ENCODE measurements at places on chromosomes 11 and 22. TPM values are rescaled to one million over a fixed set of nuclear protein-coding genes. Genes with fewer than 3 reads are reported as not detected.
A peak's percentile ranks its signal among the peaks of the same experiment; 100 is the strongest.

- DNase-seq: peak; percentile 91
Observed at GRCh38 chr11:5550440-5551095, 2.2 kb upstream of the OR52H1 start.

The PRODH gene
- not detected for polyA plus RNA-seq

- no peak for DNase-seq
Observed at GRCh38 chr11:131275580-131275979, 94.8 kb upstream of the NTM start.

GRCh38 chr11:24375931-24376330, 120.9 kb upstream of the LUZP2 start:
- peak; percentile 20 for DNase-seq

- DNase-seq: no peak
Observed at GRCh38 chr11:76173663-76174062, 32.6 kb downstream of the WNT11 start.

The ANO3 gene
- polyA plus RNA-seq: 0.01 TPM

The GLYAT gene
- not detected for polyA plus RNA-seq

DNA sequence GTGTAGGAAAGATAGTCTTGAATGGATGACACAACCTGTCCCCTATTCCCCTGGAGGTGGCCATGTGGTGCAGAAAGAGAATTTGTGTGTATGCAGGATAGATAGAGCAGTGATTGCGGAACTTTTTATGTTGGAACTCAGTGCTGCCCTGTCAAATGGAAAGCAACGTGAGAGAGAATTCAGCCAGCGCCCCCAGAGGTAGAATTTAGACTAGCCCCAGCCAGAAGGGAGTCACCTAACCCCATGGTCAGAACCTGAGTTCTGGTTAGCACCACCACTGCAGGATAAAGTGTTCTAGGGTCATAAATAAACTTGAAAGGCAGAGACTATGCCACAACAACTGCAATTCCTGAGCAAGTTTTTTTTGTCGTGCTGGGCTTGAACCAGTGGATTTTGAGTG, 152.9 kb upstream of the GRIA4 start:
- no peak for DNase-seq

- DNase-seq: no peak
Observed at GRCh38 chr11:100296051-100296679, 390.9 kb upstream of the ARHGAP42 start.

DNA sequence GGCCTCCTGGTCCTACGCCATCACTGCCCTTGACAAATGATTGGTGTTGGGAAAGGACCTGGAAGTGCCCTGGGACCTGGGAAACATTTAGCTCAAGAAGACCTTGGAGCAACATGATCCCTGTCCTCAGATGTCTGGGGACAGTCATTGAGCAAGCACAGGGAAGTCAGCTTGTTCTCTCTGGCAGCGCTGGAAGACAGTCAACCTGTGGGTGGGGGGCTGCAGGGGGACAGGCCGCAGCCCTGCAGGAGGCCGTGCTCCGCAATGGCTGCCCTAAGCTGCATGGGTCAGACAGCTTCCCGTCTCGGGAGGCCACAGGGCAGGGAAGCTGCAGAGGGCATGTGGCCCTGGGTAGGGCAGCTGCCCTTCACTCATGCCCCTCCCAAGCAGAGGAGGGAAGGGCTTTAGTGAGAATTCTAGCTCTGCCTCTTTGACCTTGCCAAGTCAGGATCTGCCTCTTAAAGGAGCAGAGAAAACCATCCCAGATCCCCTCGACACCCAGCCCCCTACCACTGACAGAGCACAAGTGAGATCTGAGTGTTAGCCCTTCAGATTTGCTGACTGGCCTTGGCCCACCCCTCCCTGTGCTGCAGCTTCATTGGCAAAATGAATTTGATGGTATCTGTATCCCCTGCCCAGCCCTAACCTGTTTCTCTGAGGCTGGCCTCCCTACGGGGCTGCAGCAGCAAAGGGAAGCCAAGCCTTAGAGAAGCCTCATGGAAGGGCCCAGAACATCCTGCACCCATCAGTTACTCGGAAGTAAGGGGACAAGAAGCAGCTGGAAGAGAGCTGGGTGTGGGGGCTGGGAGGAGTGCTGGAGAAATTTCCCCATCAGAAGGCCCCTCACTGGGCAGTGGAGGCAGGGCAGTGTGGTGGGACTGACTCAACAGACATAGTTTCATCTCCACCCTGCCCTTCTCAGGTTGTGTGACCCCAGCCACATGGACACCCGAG, 6.2 kb upstream of the SREBF2 start:
- DNase-seq: no peak

The SDF2L1 gene
- 51.1 TPM for polyA plus RNA-seq

- no peak for DNase-seq
Observed at GRCh38 chr11:28353991-28354390, 245.8 kb downstream of the METTL15 start.

The DSCAML1 gene
- not detected for polyA plus RNA-seq

The OR2AG2 gene
- polyA plus RNA-seq: 0.22 TPM

DNA sequence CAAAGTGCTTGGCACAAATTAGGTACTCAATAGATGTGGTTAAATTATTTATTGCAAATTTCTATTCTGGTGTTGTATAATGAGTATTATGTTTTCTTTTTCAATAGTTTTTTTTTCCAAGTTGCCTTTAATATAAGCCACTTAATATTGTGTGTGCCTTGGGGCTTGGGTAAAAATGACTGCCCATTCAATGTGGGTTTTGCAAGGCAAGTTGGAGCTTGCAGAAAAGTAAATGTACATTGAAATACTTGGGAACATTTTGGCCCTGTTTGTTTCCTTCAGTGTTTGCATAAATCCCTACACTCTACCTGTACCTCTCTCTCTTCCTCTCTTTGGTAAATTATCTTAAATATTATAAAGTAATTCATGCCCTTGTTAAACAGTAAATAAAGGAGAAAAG, 2.1 kb upstream of the CCDC81 start:
- no peak for DNase-seq

- no peak for DNase-seq
Observed at GRCh38 chr11:126591966-126592489, 236.5 kb downstream of the ST3GAL4 start.

DNA sequence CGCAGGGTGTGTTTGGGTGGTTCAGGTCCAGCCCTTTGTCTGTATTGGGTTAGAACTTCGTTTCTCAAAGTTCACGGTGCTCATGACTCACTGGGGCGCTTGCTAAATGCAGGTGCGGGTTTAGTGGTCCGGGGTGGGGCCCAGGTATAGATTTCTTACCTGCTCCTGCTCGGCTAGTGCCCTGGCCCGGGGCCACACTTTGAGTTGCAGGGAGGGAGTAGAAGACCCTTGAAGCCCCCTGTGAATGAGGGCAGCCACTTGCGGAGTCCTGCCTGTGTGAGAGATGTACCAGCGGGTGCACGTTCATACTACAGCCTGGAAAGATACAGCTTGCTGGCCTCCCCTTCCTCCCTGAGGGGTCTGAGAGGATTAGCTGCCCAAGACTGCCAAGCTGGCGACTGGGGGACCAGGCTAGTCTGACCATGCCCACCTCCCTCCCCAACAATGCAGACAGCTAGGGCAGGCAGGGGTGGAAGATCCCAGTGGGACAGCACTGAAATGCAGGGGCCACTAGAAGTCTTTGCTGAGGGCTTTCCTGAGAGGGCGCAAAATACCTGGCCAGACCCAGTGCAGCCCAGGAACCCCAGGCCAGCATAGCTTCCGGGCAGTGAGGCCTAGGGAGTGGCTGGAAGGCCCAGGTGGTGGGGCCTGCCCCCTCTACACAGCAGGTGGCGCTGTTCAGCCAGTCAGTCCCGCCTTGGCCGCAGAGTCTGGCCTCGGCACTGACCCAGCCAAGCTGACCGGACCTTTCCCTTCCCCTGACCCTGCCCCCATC, 5.1 kb upstream of the MYRF start:
- peak; percentile 59 for DNase-seq

The FGF4 gene
- polyA plus RNA-seq: not detected

The SLC25A18 gene
- 0.05 TPM for polyA plus RNA-seq

DNA sequence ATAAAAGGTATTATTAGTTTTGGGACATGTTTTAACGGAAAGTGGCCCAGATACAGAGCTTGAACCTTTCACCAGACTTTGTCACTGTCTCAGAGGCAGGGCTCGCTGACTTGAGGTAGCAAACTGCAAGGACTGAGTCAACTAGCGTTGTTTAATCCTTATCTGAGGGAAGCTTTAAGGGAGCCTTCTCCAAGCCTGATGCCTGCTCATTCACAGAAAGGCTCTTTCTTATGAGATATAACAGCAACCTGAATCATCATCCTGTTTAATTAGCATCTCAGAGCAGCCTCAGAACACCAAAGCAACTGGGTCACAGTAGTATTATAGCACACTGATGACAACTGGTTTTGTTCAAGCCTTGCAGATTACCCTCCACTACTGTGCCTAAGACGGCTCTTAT, 54.2 kb upstream of the CYP2D6 start:
- DNase-seq: no peak

DNA sequence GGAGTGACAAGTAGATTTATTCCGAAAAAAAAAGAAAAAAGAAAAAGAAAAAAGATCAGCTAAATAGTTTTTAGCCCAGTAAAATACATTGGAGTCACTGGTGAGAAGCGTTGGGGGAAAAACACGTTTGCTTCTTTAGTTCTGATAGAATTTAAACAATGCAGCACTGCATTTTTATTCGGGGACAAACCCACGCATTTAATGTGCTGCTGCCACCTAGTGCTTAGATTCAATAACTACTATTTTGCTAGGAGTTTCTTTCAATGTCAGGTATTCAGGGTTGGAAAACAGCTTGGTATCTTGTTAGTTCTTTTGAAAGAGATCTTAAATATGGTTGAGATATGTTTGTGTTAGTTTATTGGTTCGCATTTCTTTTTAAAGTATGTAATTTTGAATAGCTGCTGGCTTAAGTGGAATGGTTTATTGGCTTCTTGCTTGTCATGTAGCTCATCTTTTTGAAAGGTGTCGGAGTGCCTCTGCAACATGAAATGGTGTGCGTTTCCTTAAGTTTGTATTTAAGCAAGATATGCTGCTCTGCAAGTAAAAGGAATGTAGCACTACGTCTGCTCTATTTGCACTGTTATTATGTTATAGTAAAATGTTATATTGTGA, 41.9 kb downstream of the SVIP start:
- DNase-seq: peak; percentile 56

DNA sequence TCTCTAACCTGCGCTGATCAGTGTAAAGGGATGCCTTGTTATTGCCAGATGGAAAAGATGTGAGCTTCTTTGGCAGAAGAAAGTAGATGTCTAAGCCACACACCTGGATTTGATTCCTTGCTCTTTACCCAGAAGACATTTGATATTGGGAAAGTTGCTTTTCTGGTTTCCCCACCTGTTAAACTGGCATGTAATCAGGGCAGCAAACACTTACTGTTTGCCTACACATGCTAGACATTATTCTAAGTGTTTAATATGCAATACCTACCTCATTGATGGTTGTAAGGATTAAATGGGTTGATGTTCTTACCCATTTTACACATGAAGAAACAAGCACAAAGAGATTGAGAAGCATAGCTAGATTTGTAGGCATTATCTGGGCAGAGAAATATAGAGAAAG, 16.6 kb downstream of the ASRGL1 start:
- DNase-seq: no peak

The ABCG4 gene
- 0.20 TPM for polyA plus RNA-seq

The SNRPD3 gene
- 283 TPM for polyA plus RNA-seq

DNA sequence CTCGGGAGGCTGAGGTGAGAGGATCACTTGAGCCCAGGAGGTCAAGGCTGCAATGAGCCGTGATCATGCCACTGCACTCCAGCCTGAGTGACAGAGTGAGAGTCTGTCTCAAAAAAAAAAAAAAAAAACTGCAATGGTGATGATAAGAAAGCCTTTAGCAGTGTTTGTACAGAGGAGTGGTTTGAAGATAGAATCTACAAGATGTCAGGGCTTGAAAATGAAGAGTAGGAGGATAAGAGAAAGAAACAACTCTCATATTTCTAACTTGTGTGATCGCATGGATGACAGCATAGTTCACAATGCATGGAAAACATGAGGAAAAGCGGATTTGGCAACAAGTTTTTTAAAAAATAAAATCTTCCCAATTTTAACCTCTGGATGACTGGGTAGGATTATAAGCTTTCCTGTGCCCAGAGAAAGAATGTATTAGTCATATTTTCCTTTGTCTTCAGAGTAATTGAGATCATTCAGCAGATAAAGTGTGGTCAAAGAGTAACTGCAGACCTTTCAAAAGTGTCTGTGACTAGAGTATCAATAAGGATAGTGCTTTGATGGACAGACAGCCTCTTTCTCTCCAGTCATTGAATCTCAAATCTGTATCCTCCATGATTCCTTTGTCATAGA, 328.1 kb downstream of the CASP12 start:
- DNase-seq: no peak

DNA sequence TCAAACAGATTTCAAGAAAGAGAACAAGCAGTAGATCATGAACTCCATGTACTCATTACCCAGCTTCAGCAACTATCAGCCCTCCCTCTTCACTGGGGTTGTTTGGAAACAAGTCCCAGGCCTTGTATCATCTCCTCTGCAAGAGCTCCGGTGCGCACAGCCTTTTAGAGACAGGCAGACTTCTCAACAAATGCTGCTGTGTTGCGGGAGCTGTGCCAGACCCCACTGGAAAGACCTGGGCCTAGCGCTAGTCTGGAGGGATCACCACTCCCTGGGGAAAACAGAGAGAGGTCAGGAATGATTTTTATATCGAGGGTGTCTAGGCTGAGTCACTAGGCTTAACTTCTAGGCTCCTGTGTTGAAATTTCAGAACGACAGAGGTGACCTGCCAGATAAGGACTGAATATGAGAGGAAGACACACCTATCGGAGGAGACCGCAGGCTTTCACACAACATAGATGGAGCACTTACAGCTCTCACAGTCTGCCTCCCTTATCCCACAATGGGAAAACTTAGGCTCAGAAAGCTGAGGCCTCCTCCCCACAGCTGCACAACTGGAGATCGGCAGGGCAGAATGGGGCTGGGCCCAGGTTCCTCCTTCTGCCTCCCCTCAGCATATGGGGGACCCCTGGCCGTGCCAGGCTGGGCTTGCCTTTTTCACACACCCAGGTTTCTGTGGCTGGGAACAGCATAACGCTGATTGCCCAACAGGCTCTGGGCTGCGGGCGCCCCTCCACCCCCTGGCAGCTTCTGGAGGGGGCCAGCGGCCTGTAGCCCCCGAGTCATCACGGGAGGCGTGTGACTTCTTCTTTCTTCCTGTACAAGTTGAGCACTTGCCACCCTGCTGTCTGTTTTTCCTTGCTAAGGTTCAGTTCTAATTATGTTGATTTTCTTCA, 86.0 kb downstream of the PKNOX2 start:
- DNase-seq: no peak

- DNase-seq: peak; percentile 25
Observed at GRCh38 chr11:115379528-115379927, 124.7 kb downstream of the CADM1 start.

DNA sequence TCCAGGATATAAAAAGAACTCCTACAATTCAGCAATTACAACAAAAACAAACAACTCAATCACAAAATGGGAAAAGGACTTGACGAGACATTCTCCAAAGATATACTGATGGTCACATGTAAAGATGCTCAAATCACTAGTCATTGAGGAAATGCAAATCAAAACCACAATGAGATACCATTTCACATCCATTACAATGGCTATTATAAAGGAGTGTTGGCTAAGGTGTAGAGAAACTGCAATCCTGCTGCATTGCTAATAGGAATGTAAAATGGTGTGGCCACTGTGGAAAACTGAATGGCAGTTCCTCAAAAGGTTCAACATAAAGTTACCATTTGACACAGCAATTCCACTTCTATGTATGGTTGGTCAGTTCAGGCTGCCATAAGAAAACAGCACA, 11.8 kb upstream of the TBCEL start:
- no peak for DNase-seq

The NAA40 gene
- polyA plus RNA-seq: 24.7 TPM

- DNase-seq: no peak
Observed at GRCh38 chr11:75320643-75321042, 30.8 kb downstream of the ARRB1 start.

The A4GALT gene
- 6.3 TPM for polyA plus RNA-seq

Data from IMR-90 (cell line).